ENCODE measurements at places on chromosomes 1 and 21.

DNA sequence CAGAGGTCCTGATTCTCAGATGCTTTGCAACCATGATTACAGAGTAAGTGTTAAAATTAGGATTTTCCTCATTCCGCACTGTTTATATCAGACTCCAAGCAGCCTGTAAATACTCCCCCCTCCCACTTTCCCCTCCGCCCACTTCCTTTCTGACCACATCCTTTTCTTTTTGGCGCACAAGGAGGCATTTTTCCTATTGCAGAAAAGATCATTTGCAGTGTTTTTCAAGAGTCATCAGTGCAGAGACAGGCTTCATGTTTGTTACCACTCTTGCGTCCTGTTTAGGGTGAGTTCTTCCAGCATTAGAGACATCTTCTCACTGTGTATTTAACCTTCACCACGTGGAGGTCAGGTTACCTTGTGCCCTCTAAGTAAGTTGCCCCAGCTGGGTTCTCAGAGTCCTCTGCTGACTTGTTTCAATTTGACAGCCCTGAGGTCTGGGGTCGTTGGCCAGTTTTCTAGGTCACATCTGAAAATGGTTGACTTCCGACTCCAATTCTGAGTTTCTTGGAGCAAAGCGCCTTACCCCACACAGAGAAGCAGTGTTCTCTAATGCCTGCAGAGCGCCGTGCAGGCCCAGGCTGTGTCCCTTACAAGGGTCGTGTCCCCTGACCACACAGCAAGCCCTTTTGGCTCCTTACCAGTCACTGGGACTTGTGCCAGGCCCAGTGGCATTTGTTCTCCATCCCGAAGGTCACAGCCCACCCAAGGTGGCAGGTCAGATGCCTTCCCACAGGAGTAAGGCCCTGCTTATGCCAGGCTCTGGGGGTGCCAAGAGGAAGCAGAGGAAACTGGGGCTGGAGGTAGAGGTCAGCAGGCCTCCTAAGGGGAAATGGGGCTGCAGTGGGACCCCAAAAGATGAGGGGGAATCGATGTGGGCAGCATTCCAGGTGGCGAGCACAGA lies 85.6 kb downstream of the FAM78B start:
- no peak for DNase-seq

DNA sequence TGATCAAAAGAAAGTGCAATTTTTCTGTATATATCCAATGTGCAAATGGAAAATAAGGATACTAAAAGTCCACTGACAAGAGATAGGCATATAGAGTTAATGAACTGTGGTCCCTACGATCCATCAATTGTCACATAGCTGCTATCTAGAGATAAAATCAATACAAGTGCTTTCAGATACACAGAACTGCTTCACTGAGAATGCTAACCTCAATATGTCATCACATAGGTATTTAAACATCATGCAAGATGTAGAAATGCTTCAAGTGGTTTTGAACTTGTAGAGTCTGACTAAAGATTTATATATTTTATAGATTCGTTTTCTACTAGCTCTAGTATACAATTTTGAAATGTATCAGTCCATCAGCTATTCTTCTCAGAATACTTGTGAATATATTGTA lies 1604.7 kb downstream of the PLA2G4A start:
- no peak for DNase-seq

DNA sequence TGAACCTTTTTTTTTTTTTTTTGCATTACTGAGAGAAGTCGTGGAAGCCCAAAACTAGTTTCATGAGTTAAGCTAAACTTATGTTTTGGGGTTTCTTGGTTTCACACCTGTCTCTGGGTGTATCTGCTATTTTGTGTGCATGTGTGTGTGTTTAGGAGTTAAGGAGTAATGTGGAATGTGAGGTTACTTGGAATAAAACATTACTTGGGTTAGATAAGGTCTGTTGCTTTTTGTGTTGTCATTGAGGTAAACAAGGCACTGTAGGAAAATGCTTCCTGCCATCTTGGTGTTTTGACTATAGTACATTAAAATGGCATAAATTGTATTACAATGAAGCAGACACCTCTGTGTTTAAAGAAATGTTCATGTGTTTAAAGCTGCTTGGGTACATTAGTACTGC lies 2.9 kb downstream of the TENT5C start:
- no peak for DNase-seq

DNA sequence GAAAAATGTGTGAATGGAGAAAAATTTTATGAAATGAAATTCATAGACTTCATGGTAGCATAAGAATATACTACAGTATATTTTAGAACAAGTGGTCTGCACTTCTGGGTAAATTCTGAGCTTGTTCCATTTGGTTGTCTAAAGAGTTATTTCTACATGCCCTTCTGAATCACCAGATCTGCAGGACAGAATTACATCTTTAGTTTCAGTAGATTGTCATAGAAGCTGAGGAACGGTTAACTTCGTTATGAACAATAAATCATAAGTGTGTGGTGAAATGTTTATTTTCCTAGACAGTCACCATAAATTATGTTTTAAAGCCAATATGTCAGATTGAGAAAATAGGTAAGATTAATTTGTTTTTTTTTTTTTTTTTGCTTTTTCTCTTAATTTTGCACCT lies 30.9 kb downstream of the CHRM3 start:
- no peak for DNase-seq

DNA sequence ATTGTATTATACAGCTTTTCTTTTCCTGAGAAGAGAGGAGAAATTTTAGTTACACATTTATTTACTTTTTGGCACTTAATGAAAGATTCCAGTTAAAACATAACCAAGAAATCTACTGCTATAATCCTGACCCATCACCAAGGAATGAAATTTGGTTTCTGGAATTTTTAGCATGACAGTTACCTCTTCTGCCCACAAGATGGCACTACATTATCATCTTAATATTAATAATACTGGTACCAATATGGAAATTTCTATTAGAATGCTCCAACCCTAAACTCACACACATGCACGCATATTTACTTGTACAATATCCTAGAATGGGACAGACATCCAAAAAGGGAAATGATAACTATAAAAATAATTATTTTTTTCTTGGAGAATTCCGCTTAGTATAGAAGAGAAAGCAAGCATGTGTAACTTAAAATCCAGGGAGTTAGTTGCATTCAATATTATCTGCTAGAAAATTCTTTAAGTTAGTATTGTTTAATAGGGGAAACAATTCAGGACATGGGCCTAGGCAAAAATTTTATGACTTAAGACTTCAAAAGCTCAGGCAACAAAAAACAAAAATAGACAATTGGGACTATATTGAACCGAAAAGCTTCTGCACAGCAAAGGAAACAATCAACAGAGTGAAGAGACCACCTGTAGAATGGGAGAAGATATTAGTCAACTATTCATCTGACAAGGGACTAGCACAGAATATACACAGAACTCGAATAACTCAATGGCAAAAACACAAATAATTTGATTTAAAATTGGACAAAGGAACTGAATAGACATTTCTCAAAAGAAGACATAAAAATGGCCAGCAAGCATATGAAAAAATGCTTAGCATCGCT lies 37.4 kb downstream of the MAP3K21 start:
- DNase-seq = no peak

DNA sequence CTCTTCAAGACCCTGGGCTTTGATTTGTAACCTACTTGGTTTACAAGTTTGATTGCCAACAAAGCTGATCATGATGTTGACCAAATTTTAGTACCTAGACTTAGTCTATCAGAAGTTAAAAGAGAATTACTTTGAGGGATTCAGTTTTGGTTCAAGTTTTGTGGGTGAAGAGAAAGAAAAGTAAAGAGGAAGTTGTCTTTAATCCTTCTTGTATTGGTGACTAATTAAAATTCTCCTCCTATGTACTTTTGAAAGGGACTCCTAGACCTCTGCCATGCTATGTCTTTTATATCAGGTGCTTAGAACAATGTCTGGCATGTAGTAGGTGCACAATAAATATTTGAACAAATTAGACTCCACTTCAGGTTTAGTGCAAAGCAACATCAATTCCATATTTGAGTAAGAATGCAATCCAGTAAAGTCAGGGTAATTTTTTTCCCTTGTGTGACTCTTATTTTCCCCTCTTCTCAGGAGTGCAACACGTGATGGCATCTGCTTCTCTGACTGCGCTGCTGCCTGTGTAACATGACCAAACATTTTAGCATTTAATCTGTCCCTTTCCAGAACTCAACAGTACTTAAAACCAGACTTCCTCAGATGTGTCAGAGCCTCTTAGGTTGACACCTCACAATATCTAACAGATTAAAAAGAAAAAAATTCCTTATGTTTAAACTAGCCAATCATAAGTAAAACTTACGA lies 41.1 kb upstream of the KCNQ4 start:
- no peak for DNase-seq

DNA sequence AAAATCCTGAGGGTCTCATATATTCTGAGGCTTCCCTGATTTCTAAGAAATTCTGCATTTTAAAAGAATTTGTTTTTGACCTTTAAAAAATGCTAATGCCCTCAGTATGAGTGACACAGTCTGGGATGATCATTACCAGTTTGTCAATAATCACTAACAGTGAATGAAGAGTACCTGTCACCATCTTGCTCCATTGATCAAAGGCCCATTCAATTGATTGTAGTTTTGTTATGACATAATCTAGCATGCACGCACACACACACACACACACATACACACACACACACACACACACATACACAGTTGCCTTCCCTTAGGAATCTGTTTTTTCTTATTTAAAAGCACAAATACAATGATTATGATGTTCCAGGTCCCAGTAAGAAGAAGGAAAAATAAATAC lies 250.4 kb downstream of the NFIA start:
- no peak for DNase-seq

DNA sequence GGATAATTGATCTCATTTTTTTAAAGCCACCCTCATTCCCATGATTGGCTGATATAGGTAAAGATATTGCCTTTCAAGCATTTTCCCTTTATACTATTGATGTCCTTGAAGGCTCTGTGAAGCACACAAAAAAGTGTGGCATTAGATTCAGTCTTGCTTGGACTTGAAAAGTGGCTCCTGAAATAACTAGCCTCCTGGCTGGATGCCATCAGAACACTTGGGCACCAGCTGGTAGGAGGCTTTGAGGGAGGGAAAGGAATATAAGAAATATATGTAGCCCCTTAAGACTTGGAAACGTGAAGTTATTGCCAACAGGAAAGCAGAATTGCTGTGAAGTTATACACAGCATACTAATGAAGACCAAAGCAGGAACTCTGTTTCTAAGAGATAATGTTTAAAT lies 14.1 kb downstream of the MTR start:
- no peak for DNase-seq

DNA sequence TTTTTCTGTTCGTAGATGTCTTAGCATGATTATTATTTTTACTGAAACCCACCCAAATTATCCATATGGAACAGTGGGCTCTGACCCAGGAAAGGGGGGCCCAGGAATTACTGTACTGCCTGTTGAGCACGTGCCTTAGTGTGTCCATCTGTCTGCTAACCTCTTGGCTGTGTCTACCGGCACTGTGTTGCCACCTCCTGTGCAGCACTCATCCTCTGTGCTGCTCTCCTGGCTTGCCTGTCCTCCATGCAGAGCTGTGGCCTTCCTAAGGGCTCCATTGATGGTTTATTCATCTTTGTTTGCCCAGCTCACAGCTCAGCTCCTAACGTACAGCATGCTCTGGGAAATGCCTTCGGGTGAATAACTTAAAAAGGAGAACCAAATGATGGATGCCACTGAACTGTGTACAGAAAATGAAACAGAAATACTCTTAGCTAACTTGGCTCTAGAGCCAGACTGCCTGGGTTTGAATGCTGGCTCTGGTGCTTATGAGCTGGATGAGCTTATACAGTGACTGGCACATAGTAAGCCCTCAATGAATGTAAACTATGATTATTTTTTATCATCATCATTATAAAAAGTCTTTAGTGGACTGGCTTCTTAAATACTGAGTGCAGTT lies 11.4 kb upstream of the RPTN start:
- no peak for DNase-seq

DNA sequence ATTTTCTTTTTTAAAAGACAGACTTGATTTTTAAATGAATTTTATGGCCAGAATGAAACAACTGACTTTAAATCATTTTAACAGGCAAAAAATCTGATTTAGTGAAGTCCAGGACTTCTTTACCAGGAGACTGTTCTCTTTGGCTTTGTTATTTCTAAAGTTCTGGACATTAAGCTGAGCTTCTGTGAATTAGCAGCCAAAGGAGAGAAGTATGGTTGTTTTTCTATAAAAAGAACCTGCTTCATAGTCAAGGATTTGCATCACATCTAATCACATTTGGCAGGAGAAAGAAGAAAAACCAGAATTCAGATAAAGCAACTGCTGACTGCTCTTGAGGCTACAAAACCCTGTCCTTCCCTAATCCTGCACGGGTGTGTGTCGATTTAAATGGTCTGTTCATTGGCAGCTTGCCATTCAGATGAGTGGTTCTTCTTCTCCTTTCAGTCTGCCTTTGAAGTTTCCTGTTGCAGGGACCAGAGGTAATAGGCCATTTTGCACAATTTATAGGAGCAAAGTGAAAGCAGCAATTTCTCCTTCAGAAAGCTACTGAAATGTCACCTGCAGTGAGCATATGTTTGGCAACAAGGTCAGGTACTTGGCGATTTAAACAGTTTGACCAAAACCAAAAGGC lies 215.4 kb downstream of the OLFM3 start:
- no peak for DNase-seq

DNA sequence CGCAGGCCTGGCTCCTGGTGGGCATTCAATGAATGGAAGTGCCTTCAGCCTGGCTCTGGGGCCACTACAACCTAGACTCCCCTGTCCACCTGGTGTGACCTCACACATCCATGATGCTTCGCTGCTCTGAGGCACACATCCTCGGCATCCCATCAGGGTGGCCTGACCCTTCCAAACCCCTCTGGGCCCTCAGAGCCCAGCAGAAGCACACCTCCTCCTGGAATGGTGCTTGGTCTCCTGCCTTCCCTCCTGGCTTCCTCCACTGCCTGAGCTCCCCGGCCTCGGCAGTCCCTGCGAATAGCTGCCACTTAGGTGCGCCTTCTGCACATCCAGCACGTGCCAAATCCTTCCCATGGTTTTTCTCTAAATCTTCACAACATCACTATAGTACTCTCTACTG lies 133.8 kb downstream of the GLIS1 start:
- DNase-seq = no peak

- DNase-seq = no peak
Observed at GRCh38 chr1:8860738-8861516, 17.6 kb downstream of the ENO1 start.

GRCh38 chr1:40034869-40035268 lies 5.7 kb upstream of the CAP1 start:
- DNase-seq = no peak

- no peak for DNase-seq
Observed at GRCh38 chr1:175132436-175132835, 60.1 kb downstream of the KIAA0040 start.

GRCh38 chr1:17128361-17128760 lies 9.1 kb upstream of the PADI2 start:
- no peak for DNase-seq

GRCh38 chr1:246595146-246595545 lies 28.9 kb downstream of the CNST start:
- no peak for DNase-seq

All from C1 segment of cervical spinal cord (tissue), 14 donors.